Karpas-422 (cell line): ENCODE measurements at places on chromosomes 1 and 21. TPM values are rescaled to one million over a fixed set of nuclear protein-coding genes. Genes with fewer than 3 reads are reported as not detected.

The SERTAD4 gene
- total RNA-seq = not detected in 2 replicates

The COL24A1 gene
- total RNA-seq = 0.11 TPM in 1 of 2 replicates, not detected in the other

The RNF2 gene
- 30.4 and 31.7 TPM in 2 replicates for total RNA-seq

- H3K4me1 ChIP-seq = no peaks in the 10 kb centered on the region
- DNase-seq = no peak
- no peaks in the 10 kb centered on the region for H3K27me3 ChIP-seq
- no peak overlapping the region for H3K4me3 ChIP-seq
- no peaks in the 10 kb centered on the region for H3K36me3 ChIP-seq
Measured at GRCh38 chr1:5708346-5709245, 283.6 kb downstream of the NPHP4 start.

GRCh38 chr1:57747818-57748217 lies 324.0 kb upstream of the DAB1 start:
- no peak for DNase-seq
- no peaks in the 10 kb centered on the region for H3K36me3 ChIP-seq
- H3K4me1 ChIP-seq = no peaks in the 10 kb centered on the region
- H3K27ac ChIP-seq = no peak overlapping the region
- no peaks in the 10 kb centered on the region for H3K27me3 ChIP-seq
- no peak overlapping the region for H3K4me3 ChIP-seq

DNA sequence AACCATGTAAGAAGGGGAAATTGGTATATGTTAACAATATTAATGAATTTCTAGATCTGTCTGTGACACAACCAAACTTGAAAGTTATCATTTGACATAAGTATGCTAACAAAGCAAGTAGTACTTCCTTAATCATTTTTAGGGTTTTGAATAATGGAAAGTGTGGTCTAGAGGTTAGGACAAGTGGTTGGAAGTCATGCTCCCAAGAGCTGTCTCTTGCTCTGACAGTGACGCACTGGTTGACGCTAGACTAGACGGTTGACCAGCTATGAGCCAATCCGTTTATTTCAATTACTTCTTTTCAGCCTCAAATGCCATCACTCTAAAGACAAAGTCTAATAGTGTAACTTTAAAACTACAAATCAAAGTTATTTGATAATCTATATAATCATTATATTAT lies 20.7 kb upstream of the RGS1 start:
- no peaks in the 10 kb centered on the region for H3K4me1 ChIP-seq
- H3K27ac ChIP-seq = no peak overlapping the region
- H3K36me3 ChIP-seq = no peaks in the 10 kb centered on the region
- no peaks in the 10 kb centered on the region for H3K27me3 ChIP-seq
- H3K4me3 ChIP-seq = no peak overlapping the region

The GBP7 gene
- total RNA-seq = not detected in 2 replicates
